ENCODE measurements at places on chromosomes 16 and 17.
A peak's percentile ranks its signal among the peaks of the same experiment; 100 is the strongest.

DNA sequence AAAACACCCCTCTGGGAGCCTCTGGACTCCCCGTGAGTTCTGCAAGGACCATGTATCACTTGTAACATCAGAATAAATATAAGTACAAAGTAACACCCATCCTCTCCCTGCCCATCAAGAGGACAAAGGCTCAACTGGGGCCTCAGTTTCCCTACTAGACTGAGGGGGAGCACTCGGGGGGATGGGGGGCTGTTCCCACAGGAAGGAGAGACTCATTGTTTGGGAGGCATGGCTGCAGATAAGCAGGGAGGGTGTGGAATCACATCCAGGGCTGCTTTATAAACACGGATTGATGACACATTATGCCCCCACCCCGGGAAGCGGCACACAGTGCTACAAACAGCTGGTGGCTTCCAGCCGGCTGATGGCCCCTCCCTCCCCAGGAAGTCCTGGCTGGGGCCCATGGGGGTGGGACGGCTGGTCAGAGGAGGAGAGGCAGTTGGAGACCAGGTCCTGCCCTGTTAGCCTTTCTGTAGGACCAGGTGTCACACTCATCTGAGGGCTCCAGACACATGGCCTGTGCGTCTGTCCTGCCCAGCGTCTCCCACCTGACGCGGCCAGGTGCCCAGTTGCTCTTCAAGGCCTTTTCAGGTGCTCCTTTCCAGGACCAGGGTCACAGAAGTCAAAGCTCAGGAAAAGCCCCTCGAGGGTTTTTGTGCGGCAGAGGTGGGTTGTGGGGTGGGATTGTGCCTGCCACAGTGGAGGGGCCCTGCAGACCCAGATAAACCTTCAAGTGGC is 1.3 kb upstream of the MPG start:
- peak; percentile 76 for DNase-seq

DNA sequence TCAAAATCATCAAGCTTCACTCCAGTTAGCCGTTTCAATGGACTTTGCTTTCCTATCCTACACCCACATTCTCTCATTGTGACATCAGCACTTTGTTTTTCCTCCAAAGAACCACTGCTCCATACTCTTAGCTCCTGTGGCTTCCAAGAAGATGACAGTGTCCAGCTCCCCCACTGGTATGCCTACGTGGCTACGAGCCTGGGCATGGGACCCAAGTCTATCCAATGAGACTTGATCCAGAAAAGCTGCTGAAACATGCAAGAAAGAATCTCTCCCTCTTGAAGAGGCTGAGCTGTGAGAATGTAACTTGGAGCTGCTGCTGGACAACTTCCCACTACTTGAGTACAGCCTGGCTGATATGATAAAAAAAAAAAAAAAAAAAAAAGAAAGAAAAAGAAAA is 9.4 kb downstream of the TOX3 start:
- no peak for DNase-seq

GRCh38 chr17:17526369-17526768 is 30.2 kb upstream of the RASD1 start:
- DNase-seq = no peak

DNA sequence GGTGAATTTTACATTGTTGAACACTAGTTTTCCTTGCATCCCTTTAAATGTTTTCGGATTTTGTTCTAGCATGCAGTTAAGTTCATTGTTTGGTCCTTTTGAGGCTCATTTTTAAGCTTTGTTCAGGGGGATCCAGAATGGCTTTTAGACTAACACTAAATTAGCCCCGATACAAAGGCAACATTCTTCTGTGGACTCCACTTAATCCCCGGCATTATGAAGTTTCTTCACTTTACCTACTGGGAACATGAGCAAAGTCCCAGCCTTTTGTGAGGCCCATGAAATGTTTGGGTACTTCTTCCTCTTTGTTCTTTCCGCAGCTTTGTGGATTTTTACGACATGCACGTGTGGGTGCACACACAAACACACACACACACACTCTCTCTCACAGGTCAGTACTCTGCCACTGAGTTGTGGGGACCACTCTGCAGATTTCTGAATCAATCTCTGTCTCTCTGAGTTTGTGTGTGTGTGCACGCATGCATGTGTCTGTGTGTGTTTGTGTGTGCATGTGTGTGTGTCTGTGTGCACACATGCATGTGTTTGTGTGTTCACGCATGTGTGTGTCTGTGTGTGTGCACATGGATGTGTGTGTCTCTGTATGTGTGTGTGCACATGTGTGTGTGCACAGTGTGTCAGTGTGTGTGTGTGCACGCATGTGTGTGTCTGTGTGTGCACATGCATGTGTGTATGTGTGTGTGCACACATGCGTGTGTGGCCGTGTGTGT is 240.4 kb upstream of the TNRC6C start:
- no peak for DNase-seq
